ENCODE measurements at places on chromosomes 3 and 15.

DNA sequence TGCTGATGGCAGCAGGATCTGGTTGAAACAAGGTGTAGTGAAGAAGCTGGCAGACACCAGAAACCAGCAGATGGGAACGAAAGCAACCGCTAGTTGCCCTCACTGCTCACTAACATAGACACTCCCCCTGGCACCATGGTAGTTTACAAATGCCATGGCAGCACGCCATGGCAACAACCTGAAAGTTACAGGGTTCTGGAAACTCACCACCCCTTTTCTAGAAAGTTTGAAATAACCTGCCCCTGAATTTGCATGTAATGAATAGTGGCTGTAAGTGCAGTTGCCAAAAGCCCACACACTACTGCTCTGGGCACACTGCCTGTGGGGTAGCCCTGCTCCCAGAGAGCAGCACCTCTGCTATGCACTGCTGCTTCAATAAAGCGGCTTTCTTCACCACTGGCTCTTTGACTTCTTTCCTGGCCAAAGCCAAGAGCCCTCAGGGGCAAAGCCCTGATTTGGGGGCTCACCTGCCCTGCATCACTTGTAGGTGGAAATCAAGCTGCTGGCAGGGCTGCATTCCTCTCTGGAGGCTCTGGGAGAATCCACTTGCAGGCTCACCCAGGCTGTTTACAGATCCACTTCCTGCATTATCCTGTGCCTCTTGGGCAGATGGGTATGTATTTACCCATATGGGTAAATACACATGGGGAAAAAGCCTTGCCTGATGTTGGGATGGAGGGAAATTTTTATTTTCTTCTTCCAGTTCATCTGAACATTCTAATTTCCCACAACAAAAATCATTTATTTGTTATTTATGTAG is 2.0 kb upstream of the GP9 start:
- H3K4me1 ChIP-seq: peaks cover 10% of the 10 kb centered on the region
- no peaks in the 10 kb centered on the region for H3K27me3 ChIP-seq
- no peaks in the 10 kb centered on the region for H3K36me3 ChIP-seq

GRCh38 chr3:11774296-11774877 is 72.3 kb downstream of the TAMM41 start:
- no peak overlapping the region for H3K27ac ChIP-seq
- H3K27me3 ChIP-seq: no peaks in the 10 kb centered on the region
- H3K4me1 ChIP-seq: peaks cover 10% of the 10 kb centered on the region
- no peaks in the 10 kb centered on the region for H3K36me3 ChIP-seq
- H3K4me3 ChIP-seq: no peak overlapping the region
- no peak for DNase-seq

- no peaks in the 10 kb centered on the region for H3K36me3 ChIP-seq
- no peak overlapping the region for H3K4me3 ChIP-seq
- DNase-seq: no peak
- H3K27me3 ChIP-seq: no peaks in the 10 kb centered on the region
These were observed 119.1 kb downstream of the ATG7 start for GRCh38 chr3:11391174-11391879.

DNA sequence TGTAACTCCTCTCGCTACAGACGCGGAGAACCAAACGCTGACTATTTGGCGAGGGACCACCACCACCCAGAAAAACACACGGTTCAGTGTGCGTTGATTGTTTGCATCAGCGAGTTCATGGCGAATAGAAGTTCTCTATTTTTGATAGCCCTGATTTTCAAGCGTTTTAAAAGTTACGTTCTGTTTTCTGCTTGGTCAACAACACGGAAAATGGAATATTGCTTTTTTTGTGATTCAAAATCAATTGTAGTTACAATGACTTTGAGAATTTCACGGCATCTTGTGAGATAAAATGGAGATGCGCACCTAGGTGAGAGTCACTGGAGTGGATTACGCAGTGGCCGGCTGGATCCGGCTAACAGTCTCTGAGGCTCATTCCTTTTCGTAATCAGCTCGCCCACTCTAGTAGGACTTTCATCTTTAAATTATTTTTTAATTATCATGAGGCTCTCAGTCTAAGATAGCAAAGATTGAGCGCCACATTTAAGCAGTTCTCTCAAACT is 54.8 kb downstream of the CCDC54 start:
- H3K27me3 ChIP-seq: no peaks in the 10 kb centered on the region
- no peak for DNase-seq
- H3K27ac ChIP-seq: peak overlapping the region; percentile 99

DNA sequence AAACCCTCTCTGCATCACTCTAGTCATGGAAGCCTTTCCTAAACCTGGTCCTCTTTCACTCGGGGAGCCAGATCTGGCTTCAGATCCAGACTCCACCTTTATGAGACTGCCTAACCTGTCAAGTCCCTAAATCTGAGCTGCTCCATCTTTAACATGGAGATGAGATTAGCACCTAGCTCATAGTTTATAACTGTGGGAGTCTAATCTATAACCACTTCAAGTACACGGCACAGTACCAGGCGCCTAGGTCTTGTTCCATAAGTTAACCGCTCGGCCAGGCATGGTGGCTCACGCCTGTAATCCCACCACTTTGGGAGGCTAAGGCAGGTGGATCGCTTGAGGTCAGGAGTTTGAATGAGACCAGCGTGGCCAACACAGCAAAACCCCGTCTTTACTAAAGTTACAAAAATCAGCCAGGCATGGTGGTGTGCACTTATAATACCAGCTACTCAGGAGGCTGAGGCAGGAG is 30.3 kb downstream of the TPM1 start:
- H3K4me3 ChIP-seq: no peak overlapping the region
- no peak for DNase-seq
- H3K27ac ChIP-seq: no peak overlapping the region
- no peaks in the 10 kb centered on the region for H3K27me3 ChIP-seq
- H3K4me1 ChIP-seq: no peaks in the 10 kb centered on the region

DNA sequence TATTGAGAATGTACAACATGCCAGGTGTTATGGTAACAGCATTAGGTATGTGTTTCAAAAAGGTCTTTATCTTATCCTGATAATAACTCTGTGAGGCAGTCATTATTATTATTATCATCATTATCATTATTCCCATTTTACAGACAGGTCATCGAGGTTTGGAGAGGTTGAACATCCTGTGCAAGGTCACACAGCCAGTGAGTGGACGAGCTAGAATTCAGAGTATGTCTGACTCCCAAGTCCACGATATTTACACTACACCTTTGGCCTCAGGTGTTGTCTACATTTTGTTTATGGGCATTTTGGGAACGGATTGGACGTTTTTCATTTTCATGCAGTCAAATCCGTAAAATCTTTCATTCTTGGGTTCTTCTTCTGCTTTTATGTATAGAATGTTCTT is 24.0 kb downstream of the GLDN start:
- H3K4me3 ChIP-seq: no peak overlapping the region
- DNase-seq: no peak
- H3K27ac ChIP-seq: no peak overlapping the region

DNA sequence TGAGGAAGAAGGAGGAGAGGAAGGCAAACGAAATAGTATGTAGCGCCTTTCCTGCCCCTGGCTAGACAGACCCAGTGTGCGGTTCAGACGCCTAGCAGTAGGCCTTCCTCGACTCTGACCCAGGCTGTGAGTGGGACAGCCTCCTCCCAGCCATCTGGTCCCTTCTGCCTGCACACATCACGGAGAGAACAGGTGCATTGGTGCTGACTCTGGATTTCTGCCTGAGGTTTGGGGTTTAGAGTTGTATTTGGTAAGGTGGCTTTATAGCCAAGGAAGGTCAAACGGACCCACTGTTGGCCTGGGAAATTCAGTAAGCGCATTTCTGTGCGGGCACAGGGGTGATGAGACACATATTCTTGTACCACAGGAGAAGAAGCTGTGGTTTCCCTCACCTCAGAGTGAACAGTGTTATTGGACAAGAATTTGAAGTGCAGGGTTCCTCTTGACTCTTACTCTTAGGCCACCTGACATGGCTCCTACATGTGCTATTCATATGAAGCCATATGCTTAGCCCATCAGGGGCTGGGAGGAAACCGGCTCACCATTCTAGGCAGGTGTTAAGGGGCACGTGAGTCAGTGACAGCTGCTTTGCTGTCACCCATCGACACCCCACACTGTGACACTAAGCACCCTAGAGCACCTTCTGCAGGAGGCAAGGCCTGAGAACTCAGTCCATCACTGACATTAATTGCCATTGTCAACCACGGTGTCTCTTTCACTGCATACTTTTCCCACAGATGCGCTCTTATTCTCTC is 143.3 kb downstream of the CHDH start:
- no peaks in the 10 kb centered on the region for H3K36me3 ChIP-seq
- H3K27ac ChIP-seq: no peak overlapping the region
- no peaks in the 10 kb centered on the region for H3K27me3 ChIP-seq
- H3K4me1 ChIP-seq: no peaks in the 10 kb centered on the region
- H3K4me3 ChIP-seq: no peak overlapping the region

- no peak for DNase-seq
- H3K4me3 ChIP-seq: no peak overlapping the region
- peaks cover 7% of the 10 kb centered on the region for H3K4me1 ChIP-seq
These were observed 79.7 kb downstream of the STAG1 start for GRCh38 chr3:136672457-136672856.
